Astrocyte of the cerebellum (primary cell): ENCODE measurements at places on chromosomes 13 and 19.
A peak's percentile ranks its signal among the peaks of the same experiment; 100 is the strongest.

- no peak for DNase-seq
Observed at GRCh38 chr19:3095441-3096191, 1.5 kb downstream of the GNA11 start.

GRCh38 chr19:39110263-39110967 lies 15.2 kb upstream of the PAK4 start:
- no peak for DNase-seq

DNA sequence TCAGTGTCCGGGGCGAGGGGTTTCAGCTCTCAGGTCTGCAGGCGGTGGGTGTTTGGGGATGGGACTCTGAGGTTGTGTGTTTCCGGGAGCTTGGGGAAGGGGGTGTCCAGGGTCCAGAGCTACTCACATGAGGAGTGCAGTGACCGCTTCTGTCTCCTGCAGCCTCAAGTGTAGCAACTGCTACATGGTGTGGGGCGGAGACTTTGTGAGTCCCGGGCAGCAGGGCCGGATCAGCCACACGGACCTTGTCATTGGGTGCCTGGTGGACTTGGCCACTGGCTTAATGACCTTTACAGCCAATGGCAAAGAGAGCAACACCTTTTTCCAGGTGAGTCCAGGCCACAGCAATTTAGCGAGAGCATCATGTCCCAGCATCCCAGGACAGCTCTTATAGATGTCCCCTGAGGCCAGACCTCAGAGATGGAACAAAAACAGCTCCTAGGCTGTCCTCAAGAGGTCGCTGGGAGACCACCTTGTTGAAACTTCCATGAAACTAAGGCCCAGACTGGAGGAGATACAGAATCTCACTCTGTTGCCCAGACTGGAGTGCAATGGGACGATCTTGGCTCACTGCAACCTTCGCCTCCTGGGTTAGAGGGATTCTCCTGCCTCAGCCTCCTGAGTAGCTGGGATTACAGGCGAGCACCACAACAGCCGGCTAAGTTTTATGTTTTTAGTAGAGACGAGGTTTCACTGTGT lies 44.9 kb downstream of the RYR1 start:
- DNase-seq, result no peak

GRCh38 chr13:43185226-43185625 lies 161.8 kb downstream of the DNAJC15 start:
- no peak for DNase-seq

- no peak for DNase-seq
Observed at GRCh38 chr13:110324026-110324749, 17.1 kb downstream of the COL4A2 start.

DNA sequence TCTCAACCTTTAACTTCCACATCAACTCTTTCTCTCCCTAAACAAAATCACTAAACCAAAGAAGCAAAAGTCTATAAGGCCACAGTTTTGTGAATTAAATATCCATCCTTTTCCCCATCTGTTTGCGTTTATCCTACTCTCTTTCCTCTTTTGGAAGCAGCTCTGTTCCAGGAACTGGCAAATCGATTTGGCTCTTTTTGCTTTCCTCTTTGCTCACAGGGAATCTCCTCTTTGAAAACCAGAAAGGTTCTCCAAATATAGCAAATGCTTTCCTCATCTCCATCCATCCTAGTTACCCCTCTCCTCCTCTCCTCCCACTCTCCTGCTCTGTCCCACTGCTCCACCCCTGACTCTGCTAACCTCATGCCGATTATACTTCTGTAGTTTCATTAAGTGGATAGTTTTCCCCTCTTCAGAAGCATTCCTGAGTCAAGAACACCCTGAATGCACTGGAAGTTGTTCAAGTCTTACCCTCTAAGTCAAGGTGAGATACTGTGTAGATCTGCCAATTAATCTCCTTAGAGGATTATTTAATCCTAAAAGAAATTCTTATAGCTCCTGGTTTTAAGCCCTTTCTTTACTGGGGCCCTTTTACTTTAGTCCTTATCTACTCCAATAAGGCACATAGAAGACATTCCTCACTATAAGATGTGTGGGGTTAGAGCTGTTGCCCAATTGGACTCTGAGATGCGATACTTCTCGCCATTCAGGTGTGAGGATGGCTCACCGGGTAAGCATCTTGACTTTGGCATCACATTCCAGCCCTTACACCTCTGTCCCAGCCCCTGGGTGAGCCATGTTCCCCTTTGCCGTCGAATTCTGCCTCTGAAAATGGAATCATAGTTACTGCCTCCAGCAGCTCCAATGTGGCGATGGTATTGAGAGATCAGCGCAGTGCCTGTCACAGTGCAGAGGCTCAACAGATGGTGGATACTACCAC lies 67.6 kb downstream of the COL4A2 start:
- no peak for DNase-seq

- DNase-seq, result no peak
Observed at GRCh38 chr13:67772807-67773453, 542.8 kb upstream of the PCDH9 start.

DNA sequence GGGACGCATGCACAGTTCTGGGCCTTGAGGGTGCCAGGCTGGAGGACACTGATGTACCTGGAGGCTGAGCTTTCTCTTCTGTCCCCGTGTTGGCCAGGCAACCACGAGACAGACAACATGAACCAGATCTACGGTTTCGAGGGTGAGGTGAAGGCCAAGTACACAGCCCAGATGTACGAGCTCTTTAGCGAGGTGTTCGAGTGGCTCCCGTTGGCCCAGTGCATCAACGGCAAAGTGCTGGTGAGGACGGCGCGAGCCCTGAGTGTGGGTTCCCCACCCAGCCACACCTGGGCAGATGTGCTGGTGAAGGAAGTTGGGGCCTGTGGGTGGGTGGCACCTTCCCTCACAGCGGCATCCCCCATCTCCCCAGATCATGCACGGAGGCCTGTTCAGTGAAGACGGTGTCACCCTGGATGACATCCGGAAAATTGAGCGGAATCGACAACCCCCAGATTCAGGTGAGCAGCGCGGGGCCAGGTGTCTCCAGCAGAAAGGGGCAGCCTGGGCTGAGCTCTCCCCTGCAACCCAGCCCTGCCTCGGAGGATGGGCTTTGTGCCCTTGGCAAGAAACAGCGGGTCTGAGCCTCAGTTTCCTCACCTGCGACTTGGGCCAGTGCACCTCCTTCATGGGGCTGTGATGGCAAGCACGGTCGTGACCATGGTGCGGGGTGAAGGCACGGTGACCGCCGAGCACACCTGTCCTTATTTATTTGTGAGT lies 26.2 kb downstream of the CCDC8 start:
- DNase-seq, result no peak

GRCh38 chr13:113493315-113493951 lies 2.9 kb upstream of the DCUN1D2 start:
- DNase-seq, result peak; percentile 89

- DNase-seq, result no peak
Observed at GRCh38 chr13:55538424-55538823, 1602.3 kb upstream of the PRR20A start.

GRCh38 chr19:4284176-4284958 lies 5.3 kb downstream of the SHD start:
- DNase-seq, result no peak

- DNase-seq, result no peak
Observed at GRCh38 chr13:78802912-78803311, 144.0 kb upstream of the OBI1 start.

DNA sequence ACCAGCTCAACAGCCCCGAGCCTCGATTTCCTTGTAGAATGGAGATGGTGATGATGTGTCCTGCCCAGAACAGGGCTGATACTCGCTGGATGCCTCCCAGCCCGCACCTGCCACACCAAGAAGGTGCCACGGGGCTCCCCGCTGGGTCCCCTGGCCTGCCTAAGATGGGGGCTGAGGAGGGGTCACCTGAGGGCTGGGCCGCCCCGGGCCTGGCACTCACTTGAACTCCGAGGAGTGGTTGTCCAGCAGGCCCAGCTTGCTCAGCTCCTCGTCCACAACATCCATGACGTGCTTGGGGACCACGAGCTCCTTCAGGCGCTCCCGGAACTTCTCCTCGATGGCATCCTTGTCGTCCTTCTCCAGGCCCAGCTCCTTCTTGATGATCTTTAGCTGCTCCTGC lies 14.4 kb downstream of the LONP1 start:
- no peak for DNase-seq

- DNase-seq, result no peak
Observed at GRCh38 chr13:82681535-82681934, 1200.7 kb downstream of the SLITRK1 start.

DNA sequence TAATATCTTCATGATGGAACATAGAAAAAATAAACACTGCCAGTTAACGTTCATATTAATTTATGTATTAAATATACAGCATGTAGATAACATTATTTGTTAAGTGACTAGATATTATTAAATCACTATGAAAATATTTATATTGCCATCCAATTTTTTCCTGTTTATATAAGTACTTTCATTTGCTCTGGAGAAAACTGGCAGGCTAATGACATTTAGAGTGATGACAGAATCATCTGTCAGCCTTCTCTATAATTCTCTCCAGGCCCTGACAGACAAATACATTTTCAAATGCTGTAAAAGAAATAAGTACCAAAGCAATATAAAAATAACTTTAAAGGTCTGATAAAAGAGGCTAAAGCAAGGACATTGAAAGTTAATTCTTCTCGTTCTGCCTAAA lies 2556.7 kb upstream of the PCDH20 start:
- DNase-seq, result no peak

GRCh38 chr19:35389192-35389861 lies 18.5 kb downstream of the GPR42 start:
- DNase-seq, result no peak

- DNase-seq, result peak; percentile 95
Observed at GRCh38 chr19:34232566-34233481, 21.5 kb upstream of the GARRE1 start.

DNA sequence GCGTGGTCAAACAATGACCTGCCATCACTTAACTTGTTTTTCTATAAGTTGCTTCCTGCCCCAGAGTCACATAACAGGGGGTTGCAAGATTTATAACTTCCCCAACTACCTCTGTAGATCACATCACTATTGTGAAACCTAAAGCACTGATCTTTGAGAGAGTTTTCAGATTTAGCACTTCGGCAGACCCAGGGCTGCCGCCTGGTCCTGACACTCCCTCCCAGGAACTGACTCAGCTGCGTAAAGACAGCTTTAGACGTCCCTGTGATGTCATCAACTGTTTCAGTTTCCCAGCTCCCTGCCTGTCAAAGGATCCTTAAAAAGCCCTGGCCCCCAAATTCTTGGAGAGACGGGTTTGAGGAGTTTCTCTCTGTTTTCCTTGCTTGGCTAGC lies 33.3 kb downstream of the IGFL2 start:
- no peak for DNase-seq

- no peak for DNase-seq
Observed at GRCh38 chr13:44865722-44866410, 123.4 kb downstream of the NUFIP1 start.

DNA sequence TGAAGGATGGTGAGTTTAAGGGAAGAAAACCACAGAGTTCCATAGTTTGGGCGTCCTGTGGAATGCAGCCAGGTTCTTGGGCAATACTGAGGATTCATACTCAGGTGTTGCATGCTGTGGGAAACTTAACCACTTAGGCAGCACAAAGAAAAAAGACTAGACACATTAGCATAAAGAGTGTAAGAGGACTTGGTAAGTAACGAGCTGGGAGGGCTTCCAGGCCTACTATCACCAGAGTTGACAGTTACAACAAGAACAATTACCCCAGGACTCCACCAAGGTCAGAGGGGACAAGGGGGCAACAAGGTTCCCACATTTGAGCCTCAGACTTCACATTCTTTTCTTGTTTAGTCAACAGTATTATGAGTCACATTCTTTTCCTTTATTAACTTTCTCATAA lies 33.2 kb downstream of the KCTD12 start:
- DNase-seq, result peak; percentile 73

DNA sequence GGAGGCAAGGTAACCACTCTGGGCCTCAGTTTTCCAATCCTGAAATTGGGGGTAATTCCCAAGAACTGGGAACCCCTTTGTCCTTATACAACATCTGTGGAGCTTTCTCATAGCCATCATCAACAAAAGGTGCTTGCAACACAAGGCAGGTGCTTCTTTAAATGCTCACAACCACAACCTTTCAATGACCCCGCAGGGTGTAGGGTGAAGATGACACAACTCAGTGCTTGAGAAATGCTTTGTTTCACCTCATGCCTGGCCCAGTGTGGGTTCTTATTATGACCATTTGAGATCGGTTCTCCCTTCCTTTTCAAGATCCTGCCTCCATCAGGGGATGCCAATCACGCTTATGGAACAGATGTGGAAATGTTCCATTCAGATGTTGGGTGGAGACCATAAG lies 8.4 kb downstream of the WIZ start:
- DNase-seq, result no peak

GRCh38 chr19:2076526-2076944 lies 19.6 kb downstream of the MOB3A start:
- no peak for DNase-seq

GRCh38 chr13:100881291-100881864 lies 206.8 kb upstream of the TMTC4 start:
- DNase-seq, result no peak

DNA sequence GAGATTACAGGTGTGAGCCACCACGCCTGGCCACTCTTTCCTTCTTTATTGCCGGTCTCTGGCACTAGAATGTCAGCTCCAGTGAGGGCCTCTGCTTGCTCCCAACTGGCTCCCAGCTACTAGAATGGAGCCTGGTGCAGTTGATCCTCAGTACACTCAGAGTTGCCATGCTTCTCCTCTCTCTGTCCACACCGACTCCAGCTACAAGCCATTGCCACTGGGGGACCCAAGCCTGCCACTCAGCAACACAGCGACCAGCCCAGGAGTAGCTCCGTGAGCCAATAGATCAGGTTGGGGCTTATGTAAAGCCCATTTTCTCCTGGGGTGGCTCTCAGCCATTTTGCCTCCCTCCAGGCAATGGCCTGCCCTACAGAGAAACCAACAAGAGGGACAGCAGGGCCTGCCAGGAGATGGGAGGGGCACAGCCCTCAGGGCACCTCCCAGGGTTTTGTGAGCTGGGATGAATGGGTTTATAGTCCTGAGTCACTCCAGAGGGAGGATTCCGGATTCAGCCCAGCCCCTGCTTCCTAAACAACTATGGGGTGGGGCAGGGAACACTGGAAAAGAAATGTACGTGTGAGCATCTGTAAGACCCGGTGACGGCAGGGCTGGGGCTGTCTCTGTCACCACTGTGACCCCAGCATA lies 36.5 kb downstream of the OPA3 start:
- DNase-seq, result no peak

- DNase-seq, result no peak
Observed at GRCh38 chr13:66430269-66430668, 799.9 kb downstream of the PCDH9 start.

DNA sequence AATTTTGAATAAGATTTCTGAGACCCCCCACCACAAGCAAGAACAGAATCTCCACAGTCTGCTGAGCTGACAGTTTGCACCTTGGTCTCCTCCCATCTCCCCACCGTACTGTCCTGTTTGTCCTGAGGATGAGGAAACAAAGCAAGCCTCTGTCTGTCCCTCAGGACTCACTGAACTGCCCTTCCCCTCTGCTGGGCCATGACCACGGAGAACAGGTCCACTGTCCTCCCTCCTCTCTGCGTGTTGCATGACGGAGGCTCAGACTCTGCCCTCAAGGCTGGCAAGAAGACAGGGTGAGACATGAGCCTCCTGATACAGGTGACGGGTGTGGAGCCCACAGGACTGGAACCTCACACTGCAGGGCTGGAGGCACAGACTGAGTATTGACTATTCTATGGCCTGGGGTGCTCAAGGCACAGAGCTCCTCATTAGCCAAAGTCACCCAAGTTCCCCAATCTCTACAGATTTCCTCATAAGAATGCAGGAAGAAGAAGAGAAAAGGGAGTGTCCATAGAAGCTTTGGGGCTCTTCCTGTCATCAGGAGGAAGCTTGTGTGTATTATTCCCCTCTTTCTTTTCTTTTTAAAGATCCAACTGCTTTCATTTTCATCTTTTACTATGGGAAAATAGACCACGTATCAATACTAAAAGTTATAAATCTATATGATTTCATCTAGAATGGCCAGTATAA lies 22.4 kb upstream of the RGCC start:
- no peak for DNase-seq

- DNase-seq, result no peak
Observed at GRCh38 chr13:37047032-37047431, 12.5 kb downstream of the SUPT20H start.
